ENCODE measurements at places on chromosomes 4 and X.

GRCh38 chr4:10878861-10879260, 194.3 kb upstream of the CLNK start:
- no peak for DNase-seq

- DNase-seq, result peak; percentile 91
These were observed 253.2 kb upstream of the RASGEF1B start for GRCh38 chr4:81724925-81725329.

GRCh38 chr4:183469285-183469684, 24.8 kb downstream of the CDKN2AIP start:
- DNase-seq, result no peak

DNA sequence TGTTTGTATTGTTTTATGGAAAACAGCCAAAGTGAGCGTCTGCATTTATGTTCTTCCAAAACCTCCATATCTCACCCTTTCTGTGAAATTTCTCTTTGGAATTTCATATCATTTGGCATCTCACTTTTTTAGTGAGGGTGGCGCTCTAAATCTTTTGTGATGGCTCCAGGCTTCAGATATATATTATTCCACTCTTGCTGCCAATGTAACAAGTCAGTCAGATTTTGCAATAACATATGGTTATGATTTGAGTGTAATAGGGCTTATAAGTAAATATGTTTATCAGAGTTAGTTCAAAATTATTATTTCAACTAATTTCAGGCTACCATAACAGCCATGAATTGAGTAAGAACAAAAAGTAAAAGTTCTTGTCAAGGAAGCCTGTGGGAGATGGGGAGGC, 314.7 kb downstream of the PDGFC start:
- DNase-seq, result no peak

- no peak for DNase-seq
These were observed 2.7 kb downstream of the TKTL1 start for GRCh38 chrX:154298312-154298711.

- DNase-seq, result no peak
These were observed 7.7 kb upstream of the APBB2 start for GRCh38 chr4:41221850-41222645.

DNA sequence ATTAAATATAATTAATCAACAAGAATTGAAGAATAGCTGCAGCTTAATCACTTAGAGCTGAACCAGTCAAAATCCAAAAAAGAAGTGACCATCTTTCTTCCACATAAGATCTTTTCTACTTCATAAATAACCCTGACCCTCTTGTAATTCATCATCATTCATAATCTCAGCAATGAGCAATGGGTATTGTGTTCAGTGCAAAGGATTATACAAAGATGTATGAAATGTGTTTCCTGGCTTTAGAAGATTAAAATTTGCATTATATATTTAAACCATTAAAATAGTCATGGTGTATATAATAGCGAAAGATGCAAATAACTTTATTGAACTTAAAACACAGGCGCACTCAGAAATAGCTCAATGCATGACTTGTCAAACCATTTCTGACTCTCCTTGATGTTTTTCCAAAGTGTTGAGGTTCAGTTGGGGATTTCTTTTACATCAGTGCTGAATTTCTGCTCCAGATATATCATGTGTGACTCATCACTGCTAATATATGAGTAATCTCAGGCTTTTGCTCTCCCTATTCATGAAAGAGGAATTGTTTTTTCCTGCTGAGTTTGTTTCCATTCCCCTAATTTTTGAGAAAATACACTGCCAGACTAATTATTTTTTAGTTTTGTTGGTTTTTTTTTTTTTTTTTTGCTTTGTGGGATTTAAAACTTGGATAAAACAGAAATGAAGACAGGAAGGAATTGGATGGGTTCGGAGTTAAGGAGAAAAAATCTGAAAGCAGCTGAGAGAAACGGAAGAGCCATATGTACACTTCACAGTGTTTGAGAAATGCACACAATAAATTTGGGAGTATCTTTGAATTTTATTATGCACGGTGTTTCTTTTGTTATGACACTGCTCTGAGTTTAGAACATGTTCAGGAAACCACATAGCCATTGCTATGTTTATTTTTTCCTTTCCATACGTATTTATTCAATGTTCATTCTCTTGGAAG, 290.1 kb upstream of the PCDH7 start:
- DNase-seq, result no peak
